Mucosa of descending colon (tissue), 3 donors: ENCODE measurements at places on chromosomes 2 and 18.

- DNase-seq: no peak
Observed at GRCh38 chr18:50509012-50509411, 50.9 kb upstream of the MAPK4 start.

GRCh38 chr2:211349031-211349430, 792.6 kb downstream of the CPS1 start:
- DNase-seq: no peak

DNA sequence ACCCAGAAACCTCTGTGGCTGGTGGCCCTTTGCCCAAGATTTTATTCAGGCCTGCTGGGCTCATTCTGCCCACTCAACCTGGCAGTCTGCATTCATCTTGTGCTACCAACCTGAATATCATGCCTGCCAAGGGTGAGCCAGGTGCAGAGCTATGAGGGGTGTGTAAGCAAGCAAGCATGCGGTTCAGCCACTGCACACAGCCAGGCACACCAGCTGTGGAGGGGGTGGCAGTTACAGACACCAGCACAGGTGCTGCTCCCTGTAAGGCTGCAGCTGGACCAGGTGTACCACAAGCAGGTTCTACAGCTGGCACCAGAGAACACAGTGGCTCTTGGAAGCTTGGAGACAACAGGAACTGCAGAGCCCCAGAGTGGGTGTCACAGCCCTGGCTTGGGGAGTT, 633.2 kb downstream of the FBXO15 start:
- no peak for DNase-seq

- no peak for DNase-seq
Observed at GRCh38 chr2:221533299-221533698, 38.8 kb downstream of the EPHA4 start.

DNA sequence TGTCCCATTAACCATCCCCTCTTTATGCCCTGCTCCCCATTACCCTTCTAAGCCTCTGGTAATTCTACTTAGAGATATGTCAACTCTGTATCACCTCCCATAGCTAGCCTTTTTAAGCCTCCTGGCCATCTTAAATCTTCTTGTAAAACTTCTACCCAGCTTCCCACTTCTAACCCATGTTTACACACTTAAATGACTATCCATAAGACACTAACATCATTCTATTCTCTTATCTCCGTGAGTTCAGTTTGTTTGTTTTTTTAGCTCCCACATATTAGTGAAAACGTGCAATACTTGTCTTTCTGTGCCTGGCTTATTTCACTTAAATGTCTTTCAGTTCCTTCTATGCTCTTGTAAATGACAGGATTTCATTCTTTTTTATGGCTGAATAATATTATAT, 42.4 kb downstream of the RAB3GAP1 start:
- DNase-seq: no peak

DNA sequence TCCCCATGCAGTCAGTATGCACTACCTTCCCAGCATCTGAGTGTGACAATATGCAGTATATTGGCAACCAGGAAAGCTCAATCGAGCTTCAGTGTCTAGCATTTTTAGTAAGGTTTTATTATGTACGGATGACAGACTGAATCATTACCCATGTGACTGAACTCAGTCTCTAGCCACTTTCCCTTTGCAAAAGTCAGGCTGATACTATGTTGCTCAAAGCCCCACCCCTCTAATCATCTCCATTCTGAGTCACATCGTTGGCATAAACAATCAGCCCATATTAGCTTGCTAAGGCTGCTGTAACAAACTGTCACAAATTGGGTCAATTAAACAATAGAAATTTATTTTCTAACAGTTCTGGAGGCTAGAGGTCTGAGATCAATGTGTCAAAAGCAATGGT, 25.8 kb upstream of the SRD5A2 start:
- no peak for DNase-seq

DNA sequence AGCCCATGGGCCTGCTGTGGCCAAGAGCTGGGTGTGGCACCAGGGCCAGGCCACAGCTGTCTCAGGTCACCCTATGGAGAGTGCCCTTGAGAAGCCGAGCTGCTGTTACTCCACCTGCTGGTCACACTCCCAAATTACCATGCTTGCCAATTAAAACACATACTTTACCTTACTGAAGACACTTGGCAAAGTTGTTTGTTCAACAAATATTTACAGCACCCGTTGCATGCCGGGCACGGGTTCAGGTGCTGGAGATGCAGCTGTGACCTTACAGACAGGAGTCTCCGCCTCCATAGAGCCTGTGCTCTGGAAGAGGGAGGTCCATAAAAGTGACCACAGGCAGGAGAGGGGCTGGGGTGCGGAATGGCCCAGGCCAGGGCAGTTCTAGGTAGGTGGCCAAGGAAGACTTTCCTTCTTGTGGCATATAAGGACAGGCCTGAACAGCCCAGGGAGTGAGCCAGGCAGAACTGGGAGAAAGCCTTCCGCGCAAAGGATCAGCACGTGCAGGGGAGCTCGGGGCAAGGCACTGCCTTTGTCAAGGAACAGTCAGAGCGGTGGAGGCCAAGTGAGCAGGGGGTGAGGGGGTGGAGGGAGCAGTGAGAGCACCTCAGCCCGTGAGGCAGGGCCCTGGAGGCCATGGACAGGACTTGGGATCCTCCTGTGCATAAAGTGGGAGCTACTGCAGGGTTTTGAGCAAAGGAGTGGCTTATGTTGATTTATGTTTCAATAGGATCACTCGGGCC, 23.6 kb upstream of the RBM44 start:
- DNase-seq: no peak

DNA sequence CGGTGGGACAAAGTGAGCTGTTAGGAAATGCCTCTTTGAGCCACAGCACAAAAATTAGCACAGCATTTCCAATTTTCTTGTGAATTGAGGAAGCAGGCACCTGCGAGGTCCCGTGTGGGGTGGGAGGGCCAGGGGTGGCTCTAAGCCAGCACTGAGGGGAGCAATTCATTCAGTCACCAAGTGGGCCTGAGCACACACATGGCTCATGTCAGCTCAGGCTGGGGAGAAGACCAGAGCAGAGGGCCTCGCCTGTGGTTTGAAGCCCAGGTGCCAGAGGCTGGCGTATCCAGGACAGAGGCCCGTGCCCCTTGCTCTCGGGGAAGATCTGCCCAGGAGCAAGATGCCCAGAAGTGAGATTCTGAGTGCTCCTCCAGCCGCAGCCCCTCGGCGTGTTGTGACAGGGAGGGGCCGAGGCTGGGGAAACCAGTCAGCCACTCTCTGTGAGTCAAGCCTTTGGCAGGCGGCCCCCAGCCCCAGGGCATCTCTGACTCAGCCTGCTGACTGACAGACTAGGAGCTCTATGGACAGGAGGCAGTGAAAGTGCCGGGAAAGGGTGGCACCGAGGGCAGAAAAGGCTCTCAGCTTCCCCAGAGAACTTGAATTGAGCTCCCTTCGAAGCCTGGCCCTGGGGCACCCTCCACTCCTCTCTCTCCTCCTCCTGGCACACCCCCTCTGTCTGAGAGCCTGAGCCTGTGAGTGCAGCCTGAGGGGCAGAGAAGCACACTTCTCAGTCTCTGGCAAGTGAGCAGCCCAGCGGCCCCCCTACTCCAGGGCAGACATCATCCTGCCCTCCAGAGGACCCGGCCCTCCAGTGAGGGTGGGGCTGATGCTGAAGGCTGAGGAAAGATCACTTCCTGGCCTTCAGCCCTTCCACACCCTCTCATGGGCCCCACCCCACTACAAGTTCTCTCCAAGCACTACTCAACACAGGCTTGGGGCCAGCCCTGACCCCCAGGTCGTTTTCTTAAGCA, 32.3 kb downstream of the CYP26B1 start:
- no peak for DNase-seq

DNA sequence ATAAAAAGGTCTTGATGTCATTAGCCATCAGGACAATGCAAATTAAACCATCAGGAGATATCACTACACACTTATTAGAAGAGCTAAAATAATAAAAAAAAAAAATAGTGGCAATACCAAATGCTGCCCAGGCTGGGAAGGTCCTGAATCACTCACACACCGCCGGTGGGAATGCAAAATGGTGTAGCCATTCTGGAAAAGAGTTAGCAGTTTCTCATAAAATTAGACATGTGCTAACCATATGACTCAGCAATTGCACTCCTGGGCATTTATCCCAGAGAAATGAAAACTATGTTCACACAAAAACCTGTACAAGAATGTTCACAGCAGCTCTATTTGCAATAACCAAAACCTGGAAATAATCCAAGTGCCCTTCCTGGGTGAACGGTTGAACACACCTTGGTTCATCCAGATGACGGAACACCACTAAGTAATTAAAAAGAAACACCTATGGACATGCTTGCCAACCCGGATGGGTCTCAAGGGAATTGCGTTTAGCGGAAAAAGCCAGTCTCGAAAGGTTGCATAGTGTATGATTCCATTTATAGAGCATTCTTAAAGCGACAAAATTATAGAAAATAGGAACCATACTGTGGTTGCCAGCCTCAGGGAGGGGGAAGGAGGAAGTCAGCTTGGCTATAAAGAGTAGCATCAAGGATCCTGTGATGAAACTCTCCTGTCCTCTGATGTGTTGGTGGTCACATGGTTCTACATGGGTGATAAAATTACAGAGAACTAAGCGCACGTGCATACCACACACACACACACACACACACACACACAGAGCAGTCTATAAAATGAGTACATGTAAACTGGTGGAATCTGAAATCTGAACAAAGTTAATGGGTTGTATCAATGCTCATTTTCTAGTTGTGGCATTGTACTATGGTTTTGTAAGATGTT, 4.6 kb downstream of the MBP start:
- no peak for DNase-seq

GRCh38 chr2:241767464-241768250, 9.0 kb upstream of the GAL3ST2 start:
- DNase-seq: peak; percentile 54

- no peak for DNase-seq
Observed at GRCh38 chr2:112189001-112189556, 50.9 kb downstream of the FBLN7 start.

- DNase-seq: no peak
Observed at GRCh38 chr2:143616452-143616851, 487.2 kb downstream of the ARHGAP15 start.

- DNase-seq: no peak
Observed at GRCh38 chr18:35137632-35138031, 96.4 kb downstream of the MAPRE2 start.

DNA sequence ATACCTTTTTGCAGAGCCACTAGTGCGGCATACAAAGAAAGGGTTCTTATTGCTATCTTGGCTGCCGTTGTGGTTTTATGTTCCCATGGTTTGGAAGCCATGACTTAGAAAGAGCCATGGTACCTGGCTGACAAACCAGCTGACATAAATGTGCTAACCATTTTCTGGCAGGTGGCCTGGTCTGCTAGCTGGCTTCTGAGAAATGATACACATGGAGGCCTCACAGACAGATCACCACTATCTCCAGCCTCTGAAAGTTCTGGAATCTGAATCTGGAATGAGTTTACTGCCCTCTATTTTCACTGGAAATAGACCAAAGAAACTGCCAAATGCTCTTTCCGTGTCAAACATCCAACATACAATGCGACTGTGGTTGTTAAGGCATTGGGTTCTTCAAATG, 123.7 kb downstream of the QPCT start:
- DNase-seq: no peak

DNA sequence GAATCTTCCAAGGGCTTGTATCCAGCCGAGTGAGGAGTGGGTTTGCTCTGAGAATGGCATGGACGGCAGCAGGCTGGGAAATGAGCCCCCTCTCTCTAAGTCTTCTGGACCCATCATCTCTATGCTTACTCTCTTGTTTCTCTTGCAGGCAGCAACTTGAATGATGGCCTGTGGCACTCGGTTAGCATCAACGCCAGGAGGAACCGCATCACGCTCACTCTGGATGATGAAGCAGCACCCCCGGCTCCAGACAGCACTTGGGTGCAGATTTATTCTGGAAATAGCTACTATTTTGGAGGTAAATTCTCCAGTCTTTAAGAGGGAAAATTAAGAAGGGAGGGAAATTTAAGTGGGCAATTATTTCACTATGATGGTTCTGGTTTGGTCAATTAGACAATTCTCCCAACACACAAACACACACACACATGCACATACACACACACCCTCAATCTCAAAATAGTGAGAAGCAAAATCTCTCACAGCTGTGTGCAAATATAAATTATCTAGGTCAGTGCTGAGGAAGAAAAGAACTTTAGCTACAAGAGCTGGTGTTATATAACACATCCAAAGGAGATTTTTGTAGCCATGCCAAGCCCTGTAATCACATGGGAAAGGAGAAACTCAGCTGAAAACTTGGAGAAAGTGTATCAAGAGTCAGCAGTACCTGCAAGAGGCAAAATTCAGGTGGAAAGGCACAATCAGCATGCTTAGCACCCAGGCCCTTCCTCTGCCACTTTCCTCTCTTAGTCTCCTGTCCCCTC, 499.2 kb downstream of the CNTNAP5 start:
- no peak for DNase-seq

GRCh38 chr18:10563886-10564285, 38.1 kb downstream of the NAPG start:
- no peak for DNase-seq

DNA sequence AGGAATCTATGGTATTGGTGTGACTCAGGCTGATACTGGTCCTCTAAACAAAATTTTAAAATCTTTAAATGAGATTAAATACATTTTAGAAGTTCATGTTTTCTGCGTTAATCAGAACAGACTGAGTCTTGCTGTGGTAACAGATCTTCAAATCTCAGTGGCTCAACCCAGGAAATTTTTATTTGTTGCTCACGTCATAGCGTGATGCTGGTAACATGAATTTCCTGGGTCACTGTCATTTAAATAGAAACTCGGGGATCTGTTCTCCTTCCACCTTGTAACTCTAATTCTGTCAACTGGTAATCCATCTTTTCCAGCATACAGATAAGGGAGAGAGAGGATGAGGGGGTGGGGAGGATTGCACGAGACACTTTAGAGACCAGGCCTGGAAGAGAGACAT, 90.0 kb downstream of the CDC42EP3 start:
- DNase-seq: no peak

GRCh38 chr18:75869162-75869561, 441.7 kb upstream of the SMIM21 start:
- DNase-seq: no peak

DNA sequence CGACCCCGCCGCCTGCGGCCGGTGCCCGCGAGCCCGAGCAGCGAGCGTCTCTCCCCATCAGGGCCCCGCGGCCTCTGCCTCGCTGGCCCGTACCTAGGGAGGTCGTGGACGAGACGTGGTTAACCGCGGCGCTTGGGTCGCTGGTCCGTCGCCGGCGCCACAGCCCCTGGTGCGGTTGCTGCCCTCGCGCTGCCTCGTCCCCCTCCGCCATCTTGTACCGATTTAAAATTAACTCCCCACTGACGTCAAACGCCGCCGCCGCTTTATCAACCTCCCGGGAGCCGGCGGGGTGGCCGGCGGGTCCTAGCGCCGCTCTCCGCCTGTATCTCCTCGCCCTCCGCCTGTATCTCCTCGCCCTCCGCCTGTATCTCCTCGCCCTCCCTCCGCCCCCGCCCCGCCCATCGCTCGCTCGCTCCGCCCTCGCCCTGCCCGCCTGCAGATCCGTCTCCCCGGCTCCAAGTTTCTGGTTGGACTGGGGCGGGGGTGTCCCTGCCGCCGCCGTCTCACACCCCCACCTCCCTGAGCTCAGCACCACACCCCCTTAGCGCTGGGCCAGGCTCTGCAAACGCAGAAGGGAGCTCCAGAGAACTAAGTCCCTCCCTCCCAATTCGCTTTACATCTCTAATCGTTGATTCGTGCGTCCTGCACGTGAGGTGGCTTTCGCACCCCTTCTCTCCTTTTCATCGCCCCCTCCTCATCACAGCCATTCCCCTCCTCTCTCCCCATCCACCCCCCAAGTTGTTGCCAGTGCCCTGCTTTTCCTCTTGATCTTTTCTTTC, at the start of gene ATL2:
TSS of gene ATL2 (minus strand) at position 224 of the 779 bp plus-strand sequence. CDS start at position 211, 13 bp downstream.
- DNase-seq: peak; percentile 96

GRCh38 chr2:25333981-25334380, 7.7 kb downstream of the DNMT3A start:
- DNase-seq: no peak
